ENCODE measurements at places on chromosomes 4 and X.

DNA sequence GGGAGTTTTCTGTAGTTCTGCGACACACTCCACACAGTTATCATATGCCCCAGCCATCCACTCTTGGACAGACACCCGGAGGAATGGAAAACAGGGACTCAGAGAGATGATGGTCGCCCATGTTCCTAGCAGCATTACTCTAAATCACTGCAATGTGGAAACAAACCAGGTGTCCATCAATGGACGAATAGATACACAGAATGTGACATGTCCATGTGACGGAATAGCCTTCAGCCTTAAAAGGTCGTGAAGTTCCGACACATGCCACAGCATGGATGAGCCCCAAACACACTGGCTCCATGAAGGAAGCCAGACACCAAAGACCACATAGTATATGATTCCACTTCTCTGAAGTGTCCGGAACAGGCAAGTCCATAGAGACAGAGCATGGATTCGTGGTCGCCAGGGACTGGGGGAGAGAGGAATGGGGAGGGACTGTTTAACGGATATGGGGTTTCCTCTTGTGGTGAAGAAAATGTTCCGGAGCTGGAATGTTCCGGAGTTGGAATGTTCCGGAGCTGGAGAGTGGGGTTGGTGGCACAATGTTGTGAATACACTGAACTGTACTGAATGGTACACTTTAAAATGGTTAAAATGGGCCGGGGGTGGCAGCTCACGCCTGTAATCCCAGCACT lies 28.7 kb upstream of the AFAP1 start:
- no peak for DNase-seq

DNA sequence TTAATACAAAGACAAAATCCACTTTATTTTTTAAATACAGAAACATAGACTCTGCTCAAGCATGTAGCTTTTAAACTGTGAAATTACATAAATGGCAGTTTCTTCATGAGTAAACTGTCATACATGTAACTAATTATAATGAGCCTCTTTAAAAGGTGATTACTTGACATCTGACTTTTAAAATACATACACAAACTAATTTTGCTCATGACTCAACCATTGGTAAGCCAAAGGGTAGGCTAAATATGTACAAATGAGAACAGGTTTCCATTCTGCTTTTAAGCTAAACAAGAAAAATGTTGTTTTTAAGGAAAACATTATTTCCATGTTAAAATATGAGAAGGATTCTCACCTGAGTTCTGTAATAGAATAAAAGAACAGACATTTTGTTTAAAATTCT lies 27.9 kb downstream of the CAMK2D start:
- DNase-seq = no peak

- DNase-seq = no peak
Measured at GRCh38 chr4:37754410-37755185, 68.4 kb upstream of the RELL1 start.

DNA sequence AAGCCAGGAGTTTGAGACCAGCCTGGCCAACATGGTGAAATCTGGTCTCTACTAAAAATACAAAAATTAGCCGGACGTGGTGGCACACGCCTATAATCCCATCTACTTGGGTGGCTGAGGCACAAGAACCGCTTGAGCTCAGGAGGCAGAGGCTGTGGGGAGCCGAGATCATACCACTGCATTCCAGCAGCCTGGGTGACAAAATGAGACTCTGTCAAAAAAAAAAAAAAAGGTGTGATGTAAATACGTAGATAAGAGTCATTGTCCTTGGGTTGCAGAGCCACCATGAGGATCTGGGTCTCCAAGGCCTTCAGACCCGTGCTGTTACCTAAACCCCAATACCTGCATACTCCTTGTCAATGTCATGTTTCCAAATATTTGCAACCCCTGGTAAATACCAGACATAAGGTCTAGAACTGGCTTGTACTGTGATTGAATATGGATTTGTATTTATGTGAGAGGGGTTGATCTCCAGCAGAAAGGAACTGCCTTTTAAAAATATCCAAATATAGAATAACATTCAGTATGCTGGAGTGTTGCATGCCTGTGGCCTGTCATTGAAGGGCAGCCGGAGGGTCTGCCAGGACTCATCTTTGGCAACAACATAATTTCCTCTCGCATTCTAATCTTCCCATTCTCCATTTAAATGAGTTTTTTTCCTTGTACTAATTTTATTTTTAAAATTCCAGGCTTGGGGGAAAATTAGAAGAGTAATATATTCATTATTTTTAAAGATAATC lies 40.4 kb downstream of the ATXN3L start:
- no peak for DNase-seq

GRCh38 chr4:124111411-124111810 lies 601.1 kb downstream of the ANKRD50 start:
- DNase-seq = no peak

GRCh38 chrX:16778545-16778944 lies 7.7 kb upstream of the TXLNG start:
- peak; percentile 46 for DNase-seq
